ENCODE measurements at places on chromosomes 2 and 18.
A peak's percentile ranks its signal among the peaks of the same experiment; 100 is the strongest.

GRCh38 chr2:53752385-53752784, 15.2 kb upstream of the CHAC2 start:
- no peak for DNase-seq

DNA sequence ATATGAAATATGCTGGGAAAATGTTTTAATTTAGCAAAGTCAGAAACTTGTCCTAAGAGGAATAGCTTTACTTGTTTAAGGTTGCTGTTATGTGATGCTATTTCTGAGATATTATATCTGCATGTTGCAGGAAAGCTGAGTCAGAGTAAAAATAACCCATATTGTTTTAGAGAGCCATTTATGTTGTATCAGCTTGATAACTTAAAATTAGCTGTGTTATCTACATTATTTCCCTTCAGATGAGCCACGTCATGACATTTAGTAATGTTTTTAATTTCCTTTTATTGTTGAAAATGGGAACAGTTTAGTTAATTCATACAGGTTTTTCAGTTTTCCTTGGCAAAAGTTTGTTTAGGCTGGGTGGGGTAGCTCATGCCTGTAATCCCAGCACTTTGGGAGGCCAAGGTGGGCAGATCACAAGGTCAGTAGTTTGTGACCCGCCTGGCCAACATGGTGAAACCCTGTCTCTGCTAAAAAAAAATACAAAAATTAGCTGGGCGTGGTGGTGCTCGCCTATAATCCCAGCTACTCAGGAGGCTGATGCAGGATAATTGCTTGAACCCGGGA, 55.8 kb downstream of the TTC27 start:
- no peak for DNase-seq

GRCh38 chr2:104120171-104120570, 733.7 kb upstream of the POU3F3 start:
- DNase-seq, result no peak

DNA sequence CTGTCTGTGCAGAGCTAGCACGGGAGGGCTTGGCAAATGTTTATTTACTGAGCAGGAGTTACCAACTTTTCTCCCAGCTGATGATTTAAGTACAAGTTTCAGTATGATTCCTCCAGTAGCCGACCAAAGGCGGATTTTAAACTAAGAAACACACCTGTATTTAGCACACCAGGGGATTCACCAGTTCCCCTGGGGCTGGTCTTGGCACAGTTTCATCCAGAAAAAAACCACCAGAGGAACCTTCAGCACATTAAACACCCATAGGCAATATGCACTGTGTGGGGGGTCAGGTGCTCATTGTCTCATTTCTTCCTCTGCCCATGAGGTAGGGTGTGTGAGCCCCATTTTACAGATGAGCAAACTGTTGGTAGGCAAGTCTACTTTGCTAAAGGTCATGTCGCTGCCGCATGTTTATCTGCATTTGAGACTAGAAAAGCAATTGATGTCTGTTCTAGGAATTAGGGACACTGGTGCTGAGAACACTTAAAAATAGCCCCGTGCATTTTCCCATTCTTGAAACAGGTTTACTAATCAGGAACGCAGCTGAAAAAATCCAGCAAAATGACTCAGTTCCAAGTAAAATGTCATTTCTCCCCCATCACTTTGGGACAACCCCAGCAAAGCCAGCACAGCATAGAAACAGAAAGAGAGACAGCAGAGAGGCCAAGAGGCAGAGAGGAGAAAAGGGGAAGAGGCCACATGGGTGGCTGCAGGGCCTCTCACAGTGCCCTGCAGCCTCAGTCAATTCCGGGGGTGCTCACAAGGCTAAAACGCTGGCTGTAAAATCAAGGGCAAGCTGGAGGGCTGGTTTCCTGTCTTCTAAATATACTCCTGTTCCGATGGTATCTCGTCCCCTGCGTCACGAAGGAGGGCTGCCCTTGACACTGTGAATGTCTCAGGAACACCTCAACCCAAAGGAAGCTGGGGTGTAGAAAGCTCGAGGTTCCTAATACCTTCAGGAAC, 166.8 kb upstream of the ID2 start:
- no peak for DNase-seq

DNA sequence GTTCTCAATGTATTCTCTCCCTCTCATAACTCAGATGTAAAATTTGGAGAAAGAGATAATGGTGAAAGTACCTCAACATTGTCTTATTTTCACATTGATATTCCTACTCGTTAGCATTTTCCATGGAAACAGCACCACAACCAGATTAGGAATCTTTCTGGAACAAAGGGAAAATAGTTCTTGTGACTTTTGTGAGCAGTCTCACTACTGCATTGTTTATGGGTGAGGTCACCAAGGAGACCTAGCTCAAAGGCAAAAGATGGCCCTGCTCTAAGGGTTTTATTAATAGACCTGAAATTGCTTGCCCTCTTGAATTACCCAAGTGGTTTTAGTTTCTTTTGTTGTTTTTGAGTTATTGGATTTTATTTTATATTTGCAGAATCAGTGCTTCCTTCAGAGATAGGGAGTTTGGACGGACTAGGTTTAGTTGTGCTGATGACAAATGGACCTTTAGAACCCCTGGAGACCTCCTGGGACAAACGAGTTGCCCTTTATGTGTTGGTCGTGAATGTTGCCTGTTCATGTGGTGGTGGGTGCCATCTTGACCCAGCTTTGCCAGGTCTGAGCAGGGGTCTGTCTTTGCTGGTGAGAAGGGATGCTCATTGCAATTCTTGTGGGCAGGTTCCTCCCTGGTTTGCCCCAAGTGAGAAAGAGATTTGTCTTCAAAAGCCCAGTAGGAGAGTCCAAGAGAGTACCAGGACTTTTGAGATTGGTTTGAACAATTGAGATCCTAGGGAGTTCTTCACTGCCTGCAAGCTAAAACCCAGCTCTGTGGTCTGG, 58.1 kb downstream of the INPP4A start:
- DNase-seq, result no peak

- DNase-seq, result peak; percentile 60
These were observed 171.2 kb downstream of the TMEM247 start for GRCh38 chr2:46650556-46651001.

DNA sequence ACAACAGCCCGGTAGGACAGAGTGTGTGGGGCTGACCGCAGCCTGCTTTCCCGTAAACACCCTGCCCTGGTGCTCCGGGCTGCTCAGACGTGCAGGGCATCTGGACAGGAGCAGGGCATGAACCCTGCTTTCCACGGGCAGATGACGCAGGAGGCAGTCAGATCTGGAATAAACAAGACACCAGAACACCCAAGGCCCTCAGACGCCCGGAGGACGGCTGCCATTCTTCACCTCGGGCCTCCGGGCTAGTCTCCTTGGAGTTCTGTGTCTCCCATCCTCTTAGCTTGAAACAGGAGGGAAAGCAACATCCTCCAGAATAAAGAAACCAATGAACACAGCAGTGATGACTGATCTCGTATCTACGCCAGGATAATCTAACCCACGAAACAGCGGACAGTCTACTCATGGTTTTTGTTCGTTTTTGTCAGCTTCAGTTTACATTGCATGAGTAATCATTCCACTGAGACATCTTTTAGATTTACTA, 7.3 kb downstream of the PXDN start:
- DNase-seq, result no peak

Measured in CMK (cell line).